ENCODE measurements at places on chromosomes 7 and 10. TPM values are rescaled to one million over a fixed set of nuclear protein-coding genes. Genes with fewer than 3 reads are reported as not detected.

DNA sequence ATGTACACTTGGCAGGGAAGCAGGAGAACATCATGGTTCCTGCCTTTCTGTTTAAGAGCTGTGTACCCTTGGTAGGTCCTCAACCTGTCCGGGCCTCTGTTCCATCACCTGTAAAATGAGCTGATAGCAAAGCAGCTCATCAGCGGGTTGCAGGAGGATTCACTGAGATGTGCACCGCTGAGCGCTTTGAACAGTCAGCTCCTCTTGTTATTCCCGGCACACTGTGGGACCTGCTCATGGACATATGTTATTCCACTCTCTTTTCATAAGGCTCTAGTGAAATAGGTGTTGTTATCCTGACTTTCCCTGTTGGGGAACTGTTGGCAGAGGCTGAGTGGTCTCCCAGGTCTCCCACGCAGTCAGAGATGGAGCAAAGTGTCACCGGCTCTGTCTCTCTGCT is 497.5 kb upstream of the ZMIZ1 start:
- no peak for DNase-seq

- peak; percentile 40 for DNase-seq
These were observed 112.5 kb upstream of the GJD4 start for GRCh38 chr10:35492386-35493195.

GRCh38 chr7:7207876-7208275 is 25.5 kb downstream of the C1GALT1 start:
- DNase-seq: peak; percentile 85

The ZNF248 gene
- 4.1 TPM for total RNA-seq

- DNase-seq: peak; percentile 4
These were observed 115.2 kb downstream of the ZNF37A start for GRCh38 chr10:38209332-38209731.

DNA sequence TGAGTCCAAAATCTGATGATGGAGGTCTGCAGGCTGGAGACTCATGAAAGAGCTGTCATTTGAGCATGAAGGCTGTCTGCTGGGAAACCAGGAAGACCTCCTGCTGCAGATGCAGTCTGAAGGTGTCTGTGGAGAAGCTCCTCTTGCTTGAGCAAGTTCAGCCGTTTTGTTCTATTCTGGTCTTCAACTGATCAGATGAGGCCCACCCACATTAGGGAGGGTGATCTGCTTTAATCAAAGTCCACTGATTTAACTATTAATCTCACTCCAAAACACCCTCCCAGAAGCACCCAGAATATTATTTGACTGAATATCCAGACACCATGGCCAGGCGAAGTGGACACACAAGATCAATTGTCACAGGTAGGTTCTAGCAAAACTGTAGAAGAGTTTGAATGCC is 116.5 kb downstream of the GATA3 start:
- no peak for DNase-seq

DNA sequence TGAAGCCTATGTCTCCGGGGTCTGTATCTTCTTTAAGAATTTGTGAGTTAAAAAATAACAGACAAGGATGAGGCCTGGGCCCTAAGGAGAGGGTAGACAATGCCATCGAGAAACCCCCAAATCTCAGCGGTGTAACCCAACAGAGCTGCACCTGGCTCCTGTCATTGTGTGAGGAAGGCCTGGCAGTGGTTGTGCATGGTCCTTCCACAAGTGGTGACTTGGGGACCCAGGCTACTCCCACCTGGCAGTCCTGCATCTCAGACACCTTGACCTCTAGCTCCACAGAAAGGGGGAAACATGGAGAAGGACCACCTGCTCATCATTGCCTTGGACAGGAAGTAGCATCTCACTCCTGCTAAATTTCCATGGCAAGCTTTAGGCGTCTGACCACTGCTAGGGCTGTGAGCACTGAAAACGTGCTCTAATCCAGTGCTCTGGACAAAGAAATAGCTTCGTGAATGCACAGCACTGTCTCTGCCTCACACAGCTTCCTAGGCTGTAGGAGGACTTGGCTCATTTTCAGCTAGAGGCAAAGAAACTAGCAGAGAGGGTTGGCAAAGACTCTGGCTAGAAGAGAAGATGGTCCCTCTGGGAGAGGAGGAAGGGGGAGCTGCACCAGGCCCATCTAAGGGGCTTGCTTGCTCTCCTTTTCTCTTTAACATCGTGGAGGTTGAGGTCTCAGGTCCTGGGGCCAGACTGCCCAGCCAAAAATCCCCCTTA is 273.9 kb upstream of the ZMIZ1 start:
- DNase-seq: no peak

DNA sequence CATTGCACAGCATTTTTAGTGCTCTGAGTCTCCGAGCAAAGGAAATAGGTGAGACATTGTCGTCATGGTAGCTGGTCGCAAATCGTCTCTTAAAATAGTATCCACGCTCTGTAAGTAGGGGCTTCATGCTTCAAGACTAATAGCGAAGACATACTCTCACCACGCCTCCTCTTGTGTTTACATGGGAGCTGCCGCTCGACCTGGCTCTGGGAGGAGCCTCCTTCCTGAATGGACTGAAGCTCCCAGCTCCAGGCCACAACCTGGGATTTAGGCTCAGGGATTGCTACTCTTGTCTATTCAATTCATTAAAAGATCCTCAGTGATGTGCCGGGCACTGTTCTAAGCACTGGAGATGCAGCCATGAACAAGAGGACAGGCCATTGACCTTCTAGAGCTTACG is 196.1 kb upstream of the GALNT17 start:
- no peak for DNase-seq

DNA sequence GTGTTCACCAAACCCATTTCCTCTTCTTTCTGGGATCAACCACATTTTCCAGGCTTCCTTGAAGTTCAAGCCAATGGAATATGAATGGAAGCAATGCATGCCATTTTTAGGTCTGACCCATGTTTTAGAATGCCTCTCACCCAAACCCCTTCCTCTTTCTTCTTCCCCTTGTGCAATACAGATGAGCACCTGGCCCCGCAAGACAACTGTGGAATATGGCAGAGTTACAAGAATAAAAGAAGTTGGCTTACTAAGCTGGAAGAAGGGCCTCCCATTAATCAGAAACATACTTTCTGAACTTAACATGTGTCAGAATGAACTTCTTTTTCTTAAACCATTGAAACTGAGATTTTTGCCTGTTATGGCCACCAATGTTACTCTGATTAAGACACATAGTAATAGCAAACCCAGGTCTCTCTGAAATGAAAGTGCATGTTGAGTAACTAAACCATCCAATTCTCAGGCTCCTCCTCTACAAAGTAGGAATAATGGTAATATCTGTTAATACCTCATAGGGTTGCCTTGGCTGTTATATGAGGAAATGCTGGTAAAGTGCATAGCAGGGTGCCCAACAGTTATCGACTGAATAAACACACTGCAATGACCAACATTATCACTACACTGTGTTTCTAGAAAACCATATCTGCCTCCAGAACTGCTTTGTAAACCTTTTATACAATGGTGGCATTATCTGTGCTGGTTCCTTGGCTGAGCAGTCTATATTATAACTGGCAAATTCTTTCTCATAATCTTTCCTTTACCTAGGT is 382.2 kb upstream of the NRP1 start:
- DNase-seq: no peak

The CTTNBP2 gene
- 0.14 TPM for total RNA-seq

GRCh38 chr7:27198871-27199801 is 755 bp downstream of the HOXA13 start:
- no peak for DNase-seq

The ZNF33B gene
- total RNA-seq: 11.0 TPM

DNA sequence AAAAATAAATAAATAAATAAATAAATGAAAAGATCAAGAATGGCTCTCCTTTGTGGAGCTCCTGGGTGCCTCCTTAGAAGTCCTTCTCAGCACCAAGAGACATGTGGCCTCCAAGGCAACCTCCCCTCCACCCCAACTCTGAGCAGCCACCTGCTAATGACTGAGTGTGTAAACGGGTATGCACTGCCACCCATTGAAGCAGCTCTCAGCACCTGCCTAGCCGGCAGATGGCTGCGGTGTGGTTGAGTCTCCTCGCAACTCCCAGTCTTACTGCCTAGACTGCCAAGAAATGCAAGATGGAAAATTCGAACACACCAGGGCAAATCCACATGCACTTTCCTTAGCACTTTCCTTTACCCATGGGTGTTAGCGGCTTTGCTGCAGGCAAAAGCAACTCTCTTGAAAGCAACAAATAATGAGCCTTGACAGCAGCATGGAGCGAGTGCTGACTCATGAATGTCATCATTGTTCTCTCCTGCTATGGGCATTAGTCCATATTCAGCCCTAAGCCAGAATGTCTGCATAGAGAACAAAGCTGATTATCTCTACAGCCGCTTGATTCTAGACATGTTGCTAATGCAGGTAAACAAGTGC is 913.9 kb upstream of the AUTS2 start:
- DNase-seq: no peak

- DNase-seq: peak; percentile 64
These were observed 30.3 kb downstream of the SKIDA1 start for GRCh38 chr10:21495002-21495751.

GRCh38 chr10:127149501-127150081 is 46.8 kb downstream of the INSYN2A start:
- no peak for DNase-seq

DNA sequence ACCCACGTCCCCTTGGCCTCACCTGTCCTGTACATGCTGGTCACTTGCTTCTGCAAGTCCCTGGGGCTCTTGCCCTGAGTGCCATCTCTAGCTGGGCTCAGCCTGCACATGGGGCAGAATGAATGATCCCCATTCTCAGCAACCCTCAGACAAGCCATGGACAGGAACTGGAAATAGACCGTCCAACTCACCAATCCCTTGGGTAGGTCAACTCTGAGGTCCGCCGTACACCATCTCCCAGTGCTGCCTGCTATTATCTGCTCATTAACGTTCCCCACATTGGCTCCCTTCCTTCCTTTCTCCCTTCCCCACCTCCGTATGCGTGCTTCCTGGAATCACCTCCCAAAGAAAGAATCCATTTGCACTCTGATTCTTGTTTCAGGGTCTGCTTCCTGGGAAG is 335.0 kb downstream of the SFMBT2 start:
- DNase-seq: no peak

DNA sequence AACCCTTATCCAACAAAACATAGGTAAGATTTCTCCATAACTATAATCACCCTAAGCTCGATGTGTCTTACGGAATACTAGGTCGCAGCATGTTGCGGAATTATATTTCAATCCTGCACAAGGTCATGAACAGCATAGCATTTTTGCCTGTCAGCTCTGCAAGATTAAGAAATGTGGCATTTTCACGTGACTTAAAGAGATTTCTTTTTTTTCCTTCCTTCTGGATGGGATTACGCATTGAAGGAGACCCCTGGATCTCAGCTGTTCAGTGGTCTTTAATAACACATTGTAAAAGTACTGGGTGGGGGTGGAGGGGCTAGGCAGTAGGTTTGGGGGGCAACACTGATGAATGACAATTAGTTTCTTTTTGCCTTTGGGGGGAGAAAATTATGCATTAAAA is 106.7 kb downstream of the CUBN start:
- no peak for DNase-seq

DNA sequence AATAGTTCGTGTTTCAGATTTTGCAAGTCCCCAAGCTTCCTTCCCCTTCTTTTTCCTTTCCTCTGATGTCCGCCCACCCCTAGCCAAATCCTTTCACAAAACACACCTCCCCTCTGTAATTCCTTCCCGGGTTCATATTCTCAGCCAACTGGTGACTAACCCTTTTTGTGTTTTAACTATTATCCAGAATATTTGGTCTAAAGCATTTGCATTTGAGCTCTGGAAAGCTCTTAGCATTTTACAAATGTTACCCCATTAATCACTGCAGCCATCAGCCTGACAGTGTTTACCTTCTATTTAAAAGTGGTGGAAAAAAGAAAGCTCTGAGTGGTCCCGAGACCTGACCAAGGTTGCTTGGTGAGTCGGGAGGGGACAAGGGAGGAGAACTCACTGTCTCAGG is 139.0 kb downstream of the CREB5 start:
- DNase-seq: no peak

GRCh38 chr7:80589631-80590030 is 48.8 kb upstream of the CD36 start:
- DNase-seq: no peak

DNA sequence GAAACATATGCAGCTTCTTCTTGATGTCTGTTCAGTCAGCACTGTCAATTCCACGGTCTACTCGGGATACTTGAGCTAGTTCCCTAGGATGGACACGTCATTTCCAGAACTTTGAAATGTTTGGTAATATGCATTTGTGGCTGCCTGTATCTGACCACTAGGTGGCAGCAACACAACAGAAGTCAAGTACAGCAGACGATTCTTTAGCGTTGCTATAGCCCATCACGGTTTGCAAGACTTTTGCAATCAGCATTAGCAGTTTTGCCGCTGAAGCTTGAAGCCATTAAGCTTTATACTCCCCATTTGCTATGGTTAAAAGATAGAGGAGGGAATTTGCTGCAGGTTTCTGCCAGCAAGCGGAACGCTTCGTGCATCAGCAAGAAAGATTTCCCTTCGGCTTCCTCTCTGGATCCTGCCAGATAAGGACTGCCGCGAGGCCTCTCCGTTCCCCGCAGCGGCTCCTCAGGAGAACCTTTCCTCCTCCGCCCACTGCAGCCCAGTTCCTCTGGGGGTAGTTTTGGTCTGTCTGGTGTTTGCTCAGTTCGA is 63.5 kb downstream of the ABCC2 start:
- peak; percentile 63 for DNase-seq

GRCh38 chr7:2437537-2438148 is 34.2 kb downstream of the CHST12 start:
- DNase-seq: no peak

DNA sequence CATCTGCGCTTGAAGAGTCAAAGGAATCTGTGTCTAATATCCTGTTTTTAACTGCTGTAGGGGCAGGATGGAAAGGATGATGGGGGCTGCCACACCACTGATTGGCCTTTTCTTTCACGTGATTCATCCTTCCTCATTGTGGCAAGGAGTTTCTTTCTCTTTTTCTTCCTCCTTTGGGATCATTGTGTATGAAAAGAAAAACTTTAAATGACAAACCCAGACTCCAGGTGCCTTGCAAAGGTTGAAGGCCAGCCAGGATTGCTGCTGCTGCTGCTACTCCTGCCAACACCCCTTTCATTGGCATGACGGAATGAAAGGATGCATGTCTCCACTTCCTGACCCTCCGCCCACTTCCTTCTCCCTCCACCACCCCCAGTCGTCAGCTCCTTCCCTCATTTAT is 6.5 kb upstream of the OIT3 start:
- DNase-seq: no peak

The HYAL4 gene
- total RNA-seq: 0.17 TPM

- DNase-seq: no peak
These were observed 422.8 kb downstream of the KCNMA1 start for GRCh38 chr10:77214799-77215198.
